ENCODE measurements at places on chromosomes 11 and 22.

- no peak for DNase-seq
These were observed 206.4 kb upstream of the E2F8 start for GRCh38 chr11:19447150-19447566.

GRCh38 chr22:42699281-42699975 is 21.2 kb downstream of the A4GALT start:
- no peak for DNase-seq

- DNase-seq: no peak
These were observed 569 bp downstream of the POLA2 start for GRCh38 chr11:65262381-65262680.

DNA sequence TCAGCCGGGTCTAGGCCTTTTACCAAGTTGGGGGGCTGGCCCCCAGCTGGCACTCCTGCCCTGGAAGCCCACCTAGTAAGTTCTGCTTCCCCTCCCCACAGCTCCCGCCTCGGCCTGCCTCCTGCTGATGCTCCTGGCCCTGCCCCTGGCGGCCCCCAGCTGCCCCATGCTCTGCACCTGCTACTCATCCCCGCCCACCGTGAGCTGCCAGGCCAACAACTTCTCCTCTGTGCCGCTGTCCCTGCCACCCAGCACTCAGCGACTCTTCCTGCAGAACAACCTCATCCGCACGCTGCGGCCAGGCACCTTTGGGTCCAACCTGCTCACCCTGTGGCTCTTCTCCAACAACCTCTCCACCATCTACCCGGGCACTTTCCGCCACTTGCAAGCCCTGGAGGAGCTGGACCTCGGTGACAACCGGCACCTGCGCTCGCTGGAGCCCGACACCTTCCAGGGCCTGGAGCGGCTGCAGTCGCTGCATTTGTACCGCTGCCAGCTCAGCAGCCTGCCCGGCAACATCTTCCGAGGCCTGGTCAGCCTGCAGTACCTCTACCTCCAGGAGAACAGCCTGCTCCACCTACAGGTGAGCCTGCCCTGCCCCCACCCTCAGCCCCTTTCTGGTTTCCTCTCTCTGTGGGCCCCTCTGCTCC is 7.3 kb downstream of the RTN4RL2 start:
- DNase-seq: no peak

DNA sequence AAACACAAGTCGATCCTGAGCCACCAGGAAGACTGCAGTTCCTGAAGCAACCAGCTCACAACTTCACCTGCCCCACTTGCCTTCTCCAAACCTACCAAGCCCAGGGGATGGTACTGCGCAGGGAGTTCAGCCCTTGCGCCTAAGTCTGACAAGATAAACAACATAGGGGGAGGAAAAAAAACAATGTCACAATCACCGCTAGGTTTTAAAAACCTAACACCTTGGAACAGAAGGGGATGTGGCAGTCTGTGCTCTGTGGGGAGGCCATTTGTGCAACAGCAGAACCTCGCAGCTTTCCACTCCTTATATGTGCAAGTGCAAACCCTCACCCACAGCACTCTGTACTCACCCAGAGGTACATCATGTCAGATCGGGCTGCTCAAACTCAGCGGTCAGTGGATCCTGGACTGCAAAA is 134.2 kb downstream of the RBFOX2 start:
- no peak for DNase-seq

- no peak for DNase-seq
These were observed 236.1 kb downstream of the NXPE2 start for GRCh38 chr11:114914231-114915005.

DNA sequence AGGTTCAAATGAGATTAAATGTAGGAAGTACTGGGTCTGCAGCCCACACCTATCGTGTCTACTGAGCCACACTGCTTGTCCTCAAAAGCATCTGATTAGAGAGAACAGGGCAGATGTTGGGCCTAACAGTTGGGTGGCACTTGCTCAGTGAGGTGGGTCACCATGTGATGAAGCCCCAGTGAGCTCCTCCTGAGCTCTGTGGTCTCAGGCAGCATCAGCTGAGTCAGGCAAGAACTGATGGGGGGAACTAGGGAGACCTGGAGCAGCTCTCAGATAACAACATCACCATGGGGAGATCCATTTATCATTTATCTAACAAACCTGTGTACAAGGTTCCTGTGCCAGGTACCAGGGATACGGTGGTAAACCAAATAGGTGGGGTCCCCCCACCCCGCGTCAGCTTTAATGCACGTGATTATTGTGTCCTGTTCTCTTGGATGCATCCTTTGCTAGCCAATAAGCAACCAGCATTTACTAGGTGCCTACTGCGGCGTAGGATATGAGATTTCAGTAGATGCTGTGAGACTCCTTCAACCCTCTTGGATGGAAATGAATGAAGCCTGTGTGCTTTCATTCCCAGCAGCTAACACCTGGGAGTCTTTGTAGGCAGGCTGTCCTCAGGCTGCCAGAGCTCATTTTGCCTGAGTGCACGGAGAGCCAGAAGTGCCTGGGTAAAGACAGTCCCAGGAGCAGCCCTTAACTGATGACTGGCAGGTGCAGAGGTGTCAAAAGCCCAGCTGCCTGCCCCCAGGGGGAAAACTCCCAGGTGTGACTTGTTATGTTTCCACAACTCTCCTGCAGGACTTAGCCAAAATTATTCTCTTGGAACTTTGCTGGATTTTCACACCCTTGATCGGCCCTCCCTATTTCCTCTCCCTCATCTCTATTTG is 73.6 kb upstream of the NARS2 start:
- no peak for DNase-seq

GRCh38 chr22:41177622-41178424 is 27.3 kb upstream of the L3MBTL2 start:
- no peak for DNase-seq

- DNase-seq: peak; percentile 38
These were observed 976.3 kb upstream of the FAT3 start for GRCh38 chr11:91248199-91248807.

DNA sequence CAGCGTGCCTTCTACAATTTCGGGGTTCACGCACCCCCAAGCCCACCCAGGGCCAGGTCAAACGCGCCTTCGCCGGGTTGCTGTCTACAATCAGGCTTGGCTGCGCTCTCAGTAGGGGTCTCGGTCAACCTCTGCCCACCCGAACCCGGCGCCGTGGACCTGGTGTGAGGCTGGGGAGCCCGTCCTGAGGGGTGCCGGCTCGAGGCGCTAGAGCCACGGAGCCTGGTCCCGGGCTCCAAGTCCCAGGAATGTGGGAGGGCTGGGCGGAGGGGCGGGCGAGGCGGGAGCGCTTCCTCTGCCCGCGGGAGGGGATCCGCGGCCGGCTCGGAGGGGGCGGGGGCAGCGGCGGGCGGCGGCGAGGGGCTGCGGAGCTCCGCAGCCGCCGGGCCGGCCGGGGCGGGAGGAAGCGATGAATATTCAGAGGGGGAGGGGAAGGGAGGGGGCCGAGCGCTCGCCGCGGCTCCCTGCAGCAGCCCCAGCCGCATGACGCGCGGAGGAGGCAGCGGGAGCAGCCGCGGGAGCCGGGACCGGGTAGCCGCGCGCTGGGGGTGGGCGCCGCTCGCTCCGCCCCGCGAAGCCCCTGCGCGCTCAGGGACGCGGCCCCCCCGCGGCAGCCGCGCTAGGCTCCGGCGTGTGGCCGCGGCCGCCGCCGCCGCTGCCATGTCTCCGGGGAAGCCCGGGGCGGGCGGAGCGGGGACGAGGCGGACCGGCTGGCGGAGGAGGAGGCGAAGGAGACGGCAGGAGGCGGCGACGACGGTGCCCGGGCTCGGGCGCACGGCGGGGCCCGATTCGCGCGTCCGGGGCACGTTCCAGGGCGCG is at the start of gene PTPRJ:
Gene PTPRJ (plus strand): TSS at position 472 of the 819 bp plus-strand sequence. CDS start 354 bp downstream, outside the sequence.
- peak; percentile 57 for DNase-seq

- DNase-seq: peak; percentile 19
These were observed 102.7 kb downstream of the BRD1 start for GRCh38 chr22:49724893-49725489.

DNA sequence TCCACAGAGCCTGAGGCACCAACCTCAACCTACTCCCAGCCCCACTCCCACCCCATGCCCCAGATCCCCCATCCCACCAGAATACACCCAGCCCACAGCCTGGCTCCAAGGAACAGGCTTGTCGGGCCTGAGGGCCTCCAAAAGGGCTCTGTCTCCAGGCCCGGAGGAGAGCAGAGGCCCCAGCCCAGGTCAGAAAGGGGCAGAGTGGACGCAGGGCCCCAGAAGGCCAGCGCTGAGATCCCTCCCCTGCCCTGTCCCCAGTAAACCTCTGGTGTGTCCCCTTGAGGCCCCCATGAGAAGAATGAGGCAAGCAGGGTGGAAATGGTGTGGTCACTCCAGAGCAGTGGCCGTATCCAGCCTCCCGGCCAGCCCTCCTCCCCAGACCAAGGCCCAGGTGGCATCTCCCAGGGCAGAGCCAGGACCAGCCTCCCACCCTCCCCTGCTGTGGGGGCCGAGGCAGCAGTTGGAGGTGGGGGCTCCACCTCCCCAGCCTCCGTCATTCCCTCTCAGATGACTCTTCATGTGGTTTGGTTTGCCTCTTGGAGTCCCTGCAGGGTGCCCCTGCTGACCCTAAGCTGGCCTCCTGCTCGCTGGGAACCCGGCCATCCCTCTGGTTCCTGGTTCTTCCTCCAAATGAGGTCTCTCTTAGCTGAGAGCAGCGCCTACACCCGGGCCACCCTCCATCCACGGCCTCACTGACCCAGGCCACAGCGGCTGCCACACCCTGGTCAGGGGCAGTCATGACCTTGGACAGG is 195.0 kb downstream of the IGLL1 start:
- no peak for DNase-seq

DNA sequence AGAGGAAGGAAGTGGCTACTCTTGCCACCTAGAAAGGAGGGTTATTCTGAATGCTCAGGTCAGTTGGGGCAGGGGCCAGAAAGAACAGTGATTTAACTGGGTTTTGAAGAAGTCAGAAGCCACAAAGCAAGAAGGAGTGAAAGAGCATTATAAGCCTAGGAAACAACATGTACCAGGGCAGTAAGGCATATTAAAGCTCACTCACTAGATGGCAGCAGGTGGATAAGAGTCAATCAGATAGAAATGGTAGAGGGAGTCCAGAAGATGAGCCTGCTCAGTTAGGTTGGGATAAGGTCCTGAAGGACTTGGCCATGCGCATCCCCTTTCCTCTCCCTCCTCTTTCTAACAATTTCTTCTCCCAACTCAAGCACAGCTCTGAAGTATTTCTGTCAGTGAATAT is 22.0 kb upstream of the PATE1 start:
- no peak for DNase-seq

DNA sequence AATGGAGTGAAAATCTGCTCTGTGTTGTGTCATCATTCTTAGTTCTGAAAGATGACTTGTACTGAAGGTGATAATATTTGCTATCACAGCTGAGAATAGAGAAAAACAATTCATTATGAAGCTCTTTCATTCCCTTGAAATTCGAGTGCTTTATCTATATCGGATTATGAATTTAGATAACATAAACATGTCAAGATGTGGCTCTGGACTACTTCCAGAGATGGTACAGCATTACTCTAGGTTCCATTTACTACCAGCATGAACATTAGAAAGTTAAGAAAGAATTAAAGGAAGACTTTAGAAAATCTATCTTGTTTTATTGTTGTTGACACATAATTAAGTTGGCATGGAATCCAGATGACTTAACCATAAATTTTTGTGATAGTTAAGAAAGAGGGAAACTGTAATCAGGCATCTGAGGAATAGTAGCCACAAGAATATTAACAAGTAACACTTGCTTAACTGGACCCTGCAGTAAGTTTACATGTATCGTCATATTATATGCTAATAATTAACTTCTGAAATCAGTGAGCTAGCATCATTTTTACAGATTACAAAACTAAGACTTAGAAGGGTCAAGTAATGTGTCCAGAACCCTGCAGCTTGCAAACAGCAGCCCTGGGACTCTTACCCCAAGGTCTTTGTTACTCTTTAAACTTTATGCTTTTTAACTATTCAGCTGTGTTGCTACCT is 182.6 kb downstream of the DDX10 start:
- no peak for DNase-seq

DNA sequence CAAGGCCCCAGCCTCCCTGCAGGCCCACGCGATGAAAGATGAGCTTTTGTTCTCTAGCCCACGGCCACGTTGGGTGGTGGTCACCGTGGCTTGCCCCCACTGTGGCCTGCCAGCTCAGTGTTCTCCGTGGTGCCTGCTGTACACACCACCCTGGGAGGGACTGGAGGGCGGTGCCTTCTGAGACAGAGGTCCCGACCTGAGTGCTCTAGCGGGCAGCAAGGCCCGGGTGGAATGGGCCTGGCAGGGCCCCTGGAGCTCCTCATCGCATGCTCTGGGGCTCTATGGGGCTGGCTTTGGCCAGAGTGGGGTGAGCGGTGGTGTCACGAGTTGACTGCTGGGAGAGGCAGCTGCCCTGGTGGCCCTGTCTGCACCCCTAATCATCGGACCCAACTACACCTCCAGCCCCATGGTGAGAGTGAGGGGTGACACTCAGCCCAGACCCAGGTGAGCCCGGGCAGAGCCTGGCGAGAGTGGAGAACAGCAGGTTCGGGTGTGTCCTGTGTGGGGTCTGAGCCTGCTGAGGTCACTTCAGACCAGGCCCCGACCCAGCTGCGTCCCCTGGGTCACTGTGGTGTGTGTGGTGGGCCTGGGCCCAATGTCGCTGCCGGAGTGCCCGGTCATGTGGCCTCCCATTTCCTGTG is 541.9 kb downstream of the TBC1D22A start:
- DNase-seq: no peak

- DNase-seq: no peak
These were observed 110.2 kb downstream of the MIAT start for GRCh38 chr22:26767351-26768155.

DNA sequence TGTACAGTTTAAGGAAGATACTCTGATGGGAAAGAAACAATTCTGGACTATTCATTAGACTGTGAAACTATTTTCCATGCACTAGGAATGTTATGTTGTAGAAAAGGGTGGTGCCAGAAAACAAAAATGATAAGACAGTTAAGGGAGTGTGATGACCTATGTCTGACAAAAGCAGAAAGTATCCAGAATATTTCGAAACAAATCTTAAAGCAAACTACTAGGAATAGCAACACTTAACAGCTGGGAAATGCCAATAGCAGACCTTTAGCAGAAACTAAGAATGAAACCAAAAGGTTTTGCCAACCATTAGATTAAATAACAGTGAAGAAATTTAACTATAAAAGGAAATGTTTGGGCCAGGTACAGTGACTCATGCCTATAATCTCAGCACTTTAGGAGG is 3.3 kb upstream of the ARHGAP20 start:
- DNase-seq: no peak

DNA sequence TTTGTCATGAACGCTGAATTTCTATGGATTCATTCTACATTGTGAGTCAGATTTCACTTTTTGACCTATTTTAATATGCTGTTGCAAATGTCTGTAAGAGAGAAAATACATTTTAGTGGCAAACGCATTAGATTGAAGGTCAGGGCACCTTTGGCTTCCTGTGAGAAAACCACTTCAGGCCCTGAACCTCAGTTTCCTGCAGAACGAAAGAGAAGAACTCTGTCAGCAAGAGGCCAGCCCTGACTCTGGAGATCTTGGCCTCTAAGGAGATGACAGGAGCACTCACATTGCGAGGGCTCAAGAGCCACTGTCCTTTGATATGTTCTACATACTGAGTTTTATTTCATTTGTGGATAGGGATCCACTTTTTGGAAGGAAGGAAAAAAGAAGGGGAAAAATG is 83.6 kb downstream of the KCNJ1 start:
- DNase-seq: no peak

Data from hindlimb muscle (tissue), 1 donor.